ENCODE measurements at places on chromosomes 2 and 18. TPM values are rescaled to one million over a fixed set of nuclear protein-coding genes. Genes with fewer than 3 reads are reported as not detected.

CTAGE1 gene
- 0.09 TPM for total RNA-seq

CRACDL gene
- 8.7 TPM for total RNA-seq

EGR4 gene
- not detected for total RNA-seq

GULP1 gene
- 35.5 TPM for total RNA-seq

MRO gene
- total RNA-seq: not detected

PCARE gene
- under 0.01 TPM for total RNA-seq

GKN1 gene
- not detected for total RNA-seq

ICOS gene
- total RNA-seq: not detected

IL36RN gene
- total RNA-seq: not detected

TRABD2A gene
- total RNA-seq: 0.56 TPM

ZSWIM2 gene
- not detected for total RNA-seq

ALPG gene
- not detected for total RNA-seq

MARCHF4 gene
- 7.2 TPM for total RNA-seq

COL5A2 gene
- 325 TPM for total RNA-seq

MEIS1 gene
- total RNA-seq: 10.5 TPM

SH3RF3 gene
- total RNA-seq: 6.1 TPM

TEX44 gene
- total RNA-seq: not detected

NOSTRIN gene
- 0.36 TPM for total RNA-seq

DTNB gene
- 5.1 TPM for total RNA-seq

HNRNPA3 gene
- 49.9 TPM for total RNA-seq
